ENCODE measurements at places on chromosomes 7 and 10. TPM values are rescaled to one million over a fixed set of nuclear protein-coding genes. Genes with fewer than 3 reads are reported as not detected.

- no peak for DNase-seq
Observed at GRCh38 chr10:76554478-76554877, 1083.1 kb downstream of the KCNMA1 start.

DNA sequence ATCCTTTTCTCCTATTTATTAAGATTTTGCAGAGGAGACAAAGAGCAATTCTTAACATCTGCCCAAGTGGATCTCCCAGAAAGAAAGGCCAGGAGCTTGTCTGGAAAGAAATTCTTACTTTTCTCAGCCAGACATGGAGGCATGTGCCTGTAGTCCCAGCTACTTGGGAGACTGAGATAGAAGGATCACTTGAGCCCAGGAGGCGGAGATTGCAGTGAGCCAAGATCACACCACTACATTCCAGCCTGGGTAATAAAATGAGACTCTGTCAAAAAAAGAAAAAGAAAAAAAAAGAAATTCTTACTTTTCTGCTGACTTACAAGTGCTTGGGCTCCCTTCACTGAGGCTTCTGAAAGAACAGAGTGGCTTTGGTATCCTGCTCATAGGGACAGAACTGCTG, 2.4 kb upstream of the CYP3A43 start:
- DNase-seq, result no peak

DNA sequence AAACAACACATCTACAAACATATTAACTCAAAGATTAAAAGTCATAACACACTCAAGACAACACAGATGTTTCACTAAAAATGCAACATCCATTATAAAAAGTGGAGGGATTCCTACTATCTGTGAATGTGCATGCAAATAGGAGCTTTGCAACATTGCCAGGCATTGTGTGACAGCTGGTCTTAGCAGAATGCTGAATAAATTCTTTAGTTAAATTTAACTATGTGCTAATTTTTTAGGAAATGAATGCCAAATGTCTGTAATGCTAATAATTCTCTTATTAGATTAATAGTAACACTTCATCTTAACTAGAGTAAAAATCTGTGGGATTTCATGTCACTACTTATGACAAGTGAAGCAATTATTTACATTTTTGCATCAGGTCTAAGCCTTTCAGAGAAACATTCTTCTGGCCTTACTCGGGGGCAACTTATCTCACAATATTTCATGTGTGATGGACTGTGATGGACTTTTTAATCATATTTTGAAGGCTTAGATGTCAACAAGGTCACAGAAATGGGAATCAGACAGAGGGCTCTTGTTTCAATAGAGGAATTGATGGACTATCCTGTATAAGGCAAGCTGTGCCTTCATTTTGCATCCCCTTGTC, 524.6 kb upstream of the KCND2 start:
- DNase-seq, result no peak

- no peak for DNase-seq
Observed at GRCh38 chr10:33215154-33215553, 119.3 kb downstream of the NRP1 start.

- DNase-seq, result no peak
Observed at GRCh38 chr10:89235073-89235798, 16.3 kb downstream of the LIPA start.

The PANK1 gene
- total RNA-seq, result 2.8 TPM

GRCh38 chr7:98399462-98399861, 1.4 kb downstream of the BAIAP2L1 start:
- peak; percentile 45 for DNase-seq

GRCh38 chr7:11177793-11178192, 204.1 kb downstream of the PHF14 start:
- DNase-seq, result no peak

DNA sequence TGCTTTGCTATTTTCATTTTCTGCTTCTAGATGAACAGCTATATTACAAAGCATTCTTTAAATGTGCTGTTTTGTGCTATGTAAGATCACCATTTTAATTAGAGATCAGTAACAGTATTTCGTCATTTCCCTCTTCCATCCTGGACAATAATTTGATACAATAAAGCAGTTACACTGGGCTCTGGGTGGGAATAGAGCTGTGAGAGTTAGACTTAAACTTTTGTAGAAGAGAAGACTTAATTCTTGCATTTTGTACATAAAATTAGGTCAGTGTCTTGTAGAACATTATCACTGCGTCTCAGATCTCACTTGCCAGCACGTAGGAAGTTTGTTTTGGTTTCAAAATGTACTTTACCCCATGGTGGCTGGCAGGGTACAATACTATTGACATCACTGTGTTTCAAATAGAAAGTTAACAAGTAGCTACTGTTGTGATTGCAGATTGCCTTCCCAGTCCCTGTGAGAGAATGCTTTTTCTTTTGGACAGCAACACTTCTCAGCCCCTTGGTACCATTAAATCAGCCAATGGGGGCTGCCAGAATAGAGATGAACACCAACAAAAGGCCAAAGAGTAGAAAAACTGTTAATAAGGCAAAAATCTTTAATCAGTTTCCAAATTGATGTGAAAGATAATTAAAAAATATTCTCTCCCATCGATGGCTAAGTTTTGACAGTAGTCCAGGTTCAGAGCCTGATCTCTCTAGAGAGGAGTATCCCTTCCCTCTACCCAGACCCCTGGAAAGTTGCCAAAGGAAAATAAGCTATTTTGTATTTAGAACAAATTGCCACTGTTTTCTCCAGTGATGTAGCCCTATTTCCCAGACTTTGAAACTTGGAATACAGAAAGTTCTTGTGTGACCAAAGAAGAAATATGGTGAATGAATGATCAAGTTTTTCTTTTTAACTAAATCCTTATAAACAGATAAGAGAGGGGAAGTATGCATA, 35.1 kb downstream of the SMNDC1 start:
- DNase-seq, result no peak

- DNase-seq, result no peak
Observed at GRCh38 chr10:61142987-61143386, 199.0 kb upstream of the RHOBTB1 start.

DNA sequence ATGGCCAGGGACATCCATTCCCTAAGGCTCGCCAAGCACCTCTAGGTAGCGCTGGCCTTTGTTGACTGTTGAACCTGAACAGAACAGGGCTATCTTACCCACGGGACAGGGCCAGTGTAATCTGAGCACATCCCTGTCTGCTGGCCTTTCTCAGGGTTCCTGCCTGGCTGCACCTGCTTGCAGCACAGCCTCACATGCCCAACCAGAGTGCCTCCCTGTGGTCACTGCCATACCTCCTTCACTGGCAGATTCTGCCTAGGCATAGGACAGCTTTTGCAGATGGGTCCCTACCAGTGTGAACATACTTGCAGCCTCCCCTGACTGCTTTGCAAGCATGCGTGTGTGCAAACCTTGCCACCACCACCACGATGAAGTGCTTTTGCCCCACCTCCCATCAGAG, 15.8 kb upstream of the LIPN start:
- no peak for DNase-seq

GRCh38 chr10:50322077-50322476, 70.8 kb upstream of the ASAH2 start:
- peak; percentile 27 for DNase-seq

DNA sequence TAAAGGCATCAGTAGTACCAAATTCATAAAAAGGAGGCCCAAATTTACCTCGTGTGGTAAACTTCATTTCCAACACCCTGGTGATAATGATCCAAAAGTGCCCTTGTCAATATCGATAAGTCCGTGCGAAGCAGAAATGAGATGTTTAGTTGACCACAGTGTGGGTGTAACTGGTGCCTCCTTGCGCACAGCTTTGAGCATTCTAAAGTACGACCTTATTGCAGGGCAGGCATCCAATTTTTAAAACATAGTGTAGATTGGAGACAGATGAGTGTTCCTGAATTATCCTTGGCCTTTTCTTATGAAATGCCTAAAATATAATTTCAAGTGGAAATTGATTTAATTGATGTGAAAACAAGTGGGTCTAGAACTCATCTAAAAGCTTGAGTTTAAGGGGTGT, 248.4 kb downstream of the TRIL start:
- no peak for DNase-seq

- DNase-seq, result no peak
Observed at GRCh38 chr10:130461631-130462030, 325.4 kb downstream of the GLRX3 start.

The ANKRD22 gene
- not detected for total RNA-seq

The CYP26C1 gene
- not detected for total RNA-seq

DNA sequence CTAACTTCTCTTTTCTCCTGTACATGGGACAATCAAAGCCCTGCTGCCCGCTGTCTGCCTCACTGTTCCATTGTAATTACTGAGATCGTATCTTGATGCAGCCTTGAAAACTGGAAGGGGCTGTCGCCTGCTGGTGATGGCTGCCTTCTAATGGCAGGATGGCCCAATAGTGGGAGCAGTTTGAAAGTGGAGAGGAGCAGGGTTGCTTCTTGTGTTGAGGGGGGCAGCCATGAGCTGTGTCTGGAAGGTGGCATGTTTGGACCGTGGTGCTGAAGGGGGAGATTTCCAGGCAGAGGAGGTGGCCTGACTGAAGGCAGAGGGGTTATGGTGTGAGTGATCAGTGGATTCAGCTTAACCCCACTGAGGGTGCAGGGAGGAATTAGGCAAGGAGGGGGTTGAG, 8.1 kb downstream of the WDFY4 start:
- no peak for DNase-seq

The AKR1C1 gene
- 7,564 TPM for total RNA-seq

The SVOPL gene
- total RNA-seq, result not detected

- no peak for DNase-seq
Observed at GRCh38 chr7:116239434-116239833, 29.1 kb downstream of the TES start.

- no peak for DNase-seq
Observed at GRCh38 chr7:67019562-67020390, 23.1 kb downstream of the TYW1 start.

- no peak for DNase-seq
Observed at GRCh38 chr7:90536449-90536848, 59.7 kb upstream of the CDK14 start.

- no peak for DNase-seq
Observed at GRCh38 chr7:142108728-142109505, 2.6 kb upstream of the MGAM2 start.

The MKI67 gene
- 10.5 TPM for total RNA-seq

The MUC12 gene
- not detected for total RNA-seq

The C10orf62 gene
- total RNA-seq, result 0.41 TPM

DNA sequence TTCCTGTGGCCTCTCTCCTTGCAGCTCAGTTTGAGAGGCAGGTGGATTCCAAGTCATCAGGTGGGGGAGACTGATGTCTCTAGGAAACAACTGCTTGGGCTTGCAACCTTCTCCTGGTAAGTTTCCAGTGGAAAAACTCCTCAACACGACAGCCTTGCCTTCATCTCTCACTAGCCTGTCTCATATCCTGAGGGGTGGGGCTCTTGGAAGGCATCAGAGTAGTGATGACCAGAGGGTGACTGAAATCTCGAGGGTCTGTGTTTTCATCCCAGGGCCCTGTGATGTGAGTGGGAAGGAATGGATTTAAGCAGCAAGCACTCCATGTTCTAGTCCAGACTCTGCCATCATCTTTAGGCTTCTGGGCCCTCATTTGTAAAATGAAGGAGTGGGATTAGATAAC, 107.0 kb downstream of the NRP1 start:
- DNase-seq, result no peak

DNA sequence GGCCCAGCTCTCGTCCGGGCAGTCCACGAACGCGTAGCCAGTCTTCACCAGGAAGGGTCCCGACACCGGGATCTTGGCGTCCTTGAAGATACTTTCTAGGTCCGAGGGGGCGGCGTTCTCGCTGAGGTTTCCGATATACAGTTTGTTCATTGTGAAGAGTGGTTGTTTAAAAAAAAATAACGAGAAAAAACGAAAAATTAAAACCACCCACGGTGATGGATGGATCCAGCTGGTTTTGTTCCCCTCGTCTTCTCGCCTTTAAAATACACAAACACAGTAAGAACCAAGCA, 385 bp downstream of the IGF2BP3 start:
- no peak for DNase-seq

- DNase-seq, result peak; percentile 24
Observed at GRCh38 chr7:69708857-69709256, 110.6 kb downstream of the AUTS2 start.

The MYOZ1 gene
- not detected for total RNA-seq

- no peak for DNase-seq
Observed at GRCh38 chr10:120702032-120702431, 149.1 kb upstream of the WDR11 start.

The IKZF1 gene
- total RNA-seq, result not detected

- DNase-seq, result no peak
Observed at GRCh38 chr7:158544708-158545107, 42.9 kb downstream of the PTPRN2 start.

The DKK1 gene
- 8.6 TPM for total RNA-seq

The TCAF2 gene
- 0.78 TPM for total RNA-seq

- DNase-seq, result no peak
Observed at GRCh38 chr10:4820804-4821401, 5.1 kb upstream of the AKR1E2 start.

The CNPY1 gene
- total RNA-seq, result not detected

GRCh38 chr10:27065084-27065483, 35.2 kb downstream of the ANKRD26 start:
- DNase-seq, result no peak

DNA sequence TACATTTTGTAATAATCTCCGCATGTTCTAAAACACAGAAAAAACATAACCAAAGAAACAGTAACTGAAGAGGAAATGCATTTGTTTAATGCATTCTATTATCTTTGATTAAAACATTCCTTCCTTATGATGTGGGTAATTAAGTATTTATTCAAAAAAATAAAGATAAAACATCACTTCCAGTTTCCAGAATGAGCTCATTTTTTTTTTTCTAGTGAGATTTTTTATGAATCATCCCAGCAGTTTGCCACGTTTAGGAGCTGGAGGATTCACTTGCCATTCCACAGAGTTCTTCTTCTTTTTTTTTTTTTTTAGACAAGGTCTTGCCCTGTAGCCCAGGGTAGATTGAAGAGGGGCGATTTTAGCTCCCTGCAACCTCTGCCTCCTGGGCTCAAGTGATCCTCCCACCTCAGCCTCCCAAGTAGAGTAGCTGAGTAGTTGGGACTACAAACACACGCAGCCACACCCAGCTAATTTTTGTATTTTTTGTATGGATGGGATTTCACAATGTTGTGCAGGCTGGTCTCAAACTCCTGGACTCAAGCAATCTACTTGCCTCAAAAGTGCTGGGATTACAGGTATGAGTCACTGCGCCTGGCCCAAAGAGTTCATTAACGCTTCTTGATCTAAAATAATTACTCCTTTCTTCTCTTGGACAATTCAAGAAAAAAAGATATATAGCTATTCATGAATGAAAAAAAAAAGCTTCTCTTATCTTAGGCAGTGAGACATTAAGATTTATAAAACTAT, 177.3 kb downstream of the DKK1 start:
- no peak for DNase-seq

- DNase-seq, result no peak
Observed at GRCh38 chr7:613442-614140, 93.9 kb upstream of the PDGFA start.

- no peak for DNase-seq
Observed at GRCh38 chr10:125756853-125757487, 18.7 kb downstream of the MMP21 start.

GRCh38 chr10:44398747-44399658, 14.1 kb upstream of the CXCL12 start:
- no peak for DNase-seq
